Globus pallidus (tissue), 1 donor: ENCODE measurements at places on chromosomes 7 and 10.

DNA sequence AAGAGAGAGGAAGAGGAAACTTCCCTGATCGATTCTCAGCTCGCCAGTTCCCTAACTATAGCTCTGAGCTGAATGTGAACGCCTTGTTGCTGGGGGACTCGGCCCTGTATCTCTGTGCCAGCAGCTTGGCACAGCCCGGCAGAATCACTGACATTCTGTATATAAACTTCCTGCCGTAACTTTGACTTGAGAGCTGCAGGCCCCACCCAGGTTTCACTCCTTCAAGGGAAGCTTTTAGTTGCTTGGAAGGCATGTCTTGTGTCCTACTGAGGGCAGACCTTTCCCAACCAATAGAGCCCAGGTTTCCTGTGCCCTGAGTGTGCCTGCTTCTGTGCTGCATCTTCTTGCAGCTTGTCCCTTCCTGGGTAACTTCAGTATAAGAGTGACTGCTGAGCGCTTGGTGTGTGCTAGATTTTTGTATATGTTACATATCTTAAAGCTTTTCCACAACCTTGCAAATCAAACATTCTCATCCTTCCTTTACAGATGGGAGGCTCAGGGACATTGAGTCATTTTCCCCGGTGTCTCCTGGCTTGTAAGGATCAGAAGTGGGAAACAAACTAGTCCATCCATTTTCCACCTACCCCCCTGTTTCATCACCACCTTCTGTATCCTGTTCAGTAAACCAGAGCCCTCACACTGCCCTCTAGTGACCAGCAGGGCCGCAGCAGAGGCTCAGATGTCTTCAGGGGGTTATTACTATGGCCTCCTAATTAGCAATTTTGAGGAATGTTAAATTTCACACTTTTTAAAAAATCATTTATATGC, 225.2 kb upstream of the PRSS58 start:
- DNase-seq: peak; percentile 37

DNA sequence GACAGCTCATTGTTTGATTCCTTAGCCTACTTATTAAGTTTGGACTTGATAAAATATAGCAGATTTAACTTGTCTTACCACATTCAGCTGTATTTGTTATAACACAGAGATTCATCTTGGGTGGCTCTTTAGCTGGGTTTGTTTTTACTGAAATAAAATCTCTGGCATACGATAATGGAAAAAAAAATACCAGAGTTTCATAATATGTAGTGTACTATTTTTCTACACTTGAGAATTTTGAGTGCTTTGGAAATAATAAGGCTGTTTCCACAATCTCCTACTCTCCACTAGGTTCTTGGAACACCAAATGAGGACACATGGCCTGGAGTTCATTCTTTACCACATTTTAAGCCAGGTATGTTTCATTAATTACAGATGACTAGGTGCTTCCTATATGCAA, 218.6 kb upstream of the FZD1 start:
- no peak for DNase-seq

- no peak for DNase-seq
Observed at GRCh38 chr10:109474812-109475211, 448.5 kb downstream of the XPNPEP1 start.

DNA sequence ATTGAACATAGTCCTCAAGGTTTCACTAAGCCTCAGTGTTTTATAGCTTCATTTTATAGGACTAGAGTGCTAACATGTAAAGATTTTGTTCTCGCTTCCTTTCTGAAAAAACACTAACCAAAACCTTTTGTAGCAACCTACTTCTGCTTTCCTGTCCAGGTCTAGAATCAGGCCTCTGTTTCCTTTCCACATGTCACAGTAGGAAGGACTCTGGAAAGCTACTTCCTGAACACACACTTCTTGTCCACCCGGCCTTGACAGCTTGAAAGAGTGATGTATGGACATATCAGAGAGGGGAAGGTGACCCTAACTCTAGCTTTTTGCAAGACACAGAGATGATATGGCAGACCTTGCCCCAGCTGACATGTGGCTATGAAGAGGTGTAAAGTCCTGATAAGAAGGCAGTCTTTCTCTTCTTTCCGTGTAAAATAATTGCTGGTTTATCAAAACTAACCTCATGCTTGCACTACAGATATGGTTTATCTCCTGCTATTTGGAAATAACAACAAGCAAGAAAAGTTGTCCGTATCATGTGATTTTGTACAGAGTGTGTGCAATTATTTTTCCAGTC, 175.4 kb downstream of the SKAP2 start:
- no peak for DNase-seq

DNA sequence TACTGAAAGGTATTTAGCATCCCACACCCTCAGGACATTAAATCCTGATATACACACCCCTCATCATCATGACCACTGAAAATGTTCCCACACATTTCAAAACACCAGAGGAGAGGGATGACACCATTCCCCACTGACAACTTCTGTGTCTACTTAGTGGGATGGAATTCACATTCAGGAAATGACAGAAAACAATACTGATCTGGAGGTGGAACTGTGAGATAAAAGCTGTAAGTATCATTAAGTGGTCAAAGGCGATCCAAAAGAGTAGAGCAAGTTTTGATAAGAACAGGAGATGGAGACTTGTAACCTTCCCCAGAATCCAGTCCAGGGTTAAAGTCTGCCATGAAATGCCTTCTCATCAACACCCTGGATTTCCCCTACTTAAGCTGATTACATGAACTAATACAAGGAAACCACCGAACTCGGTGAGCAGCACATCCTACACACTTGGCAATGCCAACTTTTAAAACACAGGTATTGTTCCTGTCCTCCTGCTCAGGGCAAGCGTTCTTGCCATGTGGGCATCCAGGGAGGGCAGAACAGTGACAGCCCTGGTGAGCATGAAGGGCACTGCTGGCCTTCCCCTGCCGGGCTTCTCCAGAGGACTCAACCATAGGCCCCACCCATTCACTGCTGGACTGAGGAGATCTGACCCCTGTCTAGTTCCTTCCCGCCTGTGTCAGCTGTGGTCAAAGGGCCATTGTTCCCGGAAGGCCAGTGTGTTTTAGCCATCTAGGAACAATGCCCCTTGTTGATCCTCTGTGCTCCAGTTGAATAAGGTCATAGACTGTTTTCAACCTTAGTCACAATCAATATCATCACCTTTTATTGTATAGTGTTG, 85.0 kb downstream of the SGMS1 start:
- peak; percentile 96 for DNase-seq

DNA sequence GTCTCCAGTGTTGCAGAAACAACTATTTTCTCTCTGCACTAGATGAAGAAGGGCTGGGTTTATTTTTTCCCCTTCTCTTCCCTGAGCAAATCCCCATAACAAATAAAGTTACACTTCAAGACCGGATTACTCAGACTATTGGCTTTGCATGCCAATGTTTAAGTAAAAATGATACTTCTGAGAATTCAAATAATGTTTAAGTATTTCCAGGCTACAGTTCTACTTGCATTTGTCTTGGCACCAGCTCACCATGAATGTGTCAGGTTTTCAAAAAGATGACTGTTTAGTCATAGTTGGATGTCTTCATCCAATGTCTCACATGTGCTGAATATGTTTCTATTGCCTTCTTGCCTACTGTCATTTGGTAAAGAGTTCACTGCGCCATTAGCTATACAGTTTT, 912.6 kb downstream of the GATA3 start:
- DNase-seq: no peak

DNA sequence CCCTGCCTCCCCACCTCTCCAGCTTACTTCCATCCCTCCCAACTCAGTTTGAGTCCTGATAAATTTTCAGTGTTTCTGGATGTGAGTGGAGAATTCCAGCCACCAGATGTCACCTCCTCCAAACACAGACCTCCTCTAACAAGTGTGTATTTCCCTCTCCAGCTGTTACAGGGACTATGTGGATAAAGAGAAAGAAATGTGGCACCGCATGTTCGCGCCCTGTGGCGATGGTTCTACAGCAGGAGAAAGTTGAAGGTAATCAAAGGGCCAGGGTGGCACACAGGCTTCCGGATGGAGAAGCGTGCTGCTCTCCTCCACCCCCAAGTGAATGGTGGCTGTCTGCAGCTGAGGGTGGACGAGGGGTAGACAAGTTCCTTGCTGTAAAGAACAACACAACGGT, 14.7 kb downstream of the FKBP6 start:
- DNase-seq: peak; percentile 41

GRCh38 chr10:33965795-33966581, 631.5 kb upstream of the NRP1 start:
- no peak for DNase-seq

DNA sequence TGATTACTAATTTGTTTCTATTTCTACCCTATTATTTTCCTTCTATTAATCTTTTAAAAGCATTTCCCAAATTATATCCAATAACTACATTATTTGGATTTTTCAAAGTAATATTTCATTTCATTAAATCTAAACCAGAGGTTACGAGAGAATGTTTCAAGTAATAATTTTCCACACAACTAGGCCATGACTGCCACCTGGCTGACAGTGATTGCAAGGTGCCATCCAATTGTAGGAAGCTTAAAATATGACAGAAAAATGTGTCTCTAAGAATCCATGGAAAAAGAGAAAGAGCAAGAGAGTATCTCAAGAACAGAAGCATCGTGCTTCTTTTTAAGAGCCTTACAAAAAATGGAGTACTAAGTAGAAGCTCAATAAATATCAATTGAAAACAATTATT, 48.7 kb downstream of the TPK1 start:
- DNase-seq: no peak

- DNase-seq: peak; percentile 43
Observed at GRCh38 chr7:154338701-154339506, 286.7 kb downstream of the DPP6 start.

- no peak for DNase-seq
Observed at GRCh38 chr10:71250405-71250804, 38.0 kb downstream of the UNC5B start.

DNA sequence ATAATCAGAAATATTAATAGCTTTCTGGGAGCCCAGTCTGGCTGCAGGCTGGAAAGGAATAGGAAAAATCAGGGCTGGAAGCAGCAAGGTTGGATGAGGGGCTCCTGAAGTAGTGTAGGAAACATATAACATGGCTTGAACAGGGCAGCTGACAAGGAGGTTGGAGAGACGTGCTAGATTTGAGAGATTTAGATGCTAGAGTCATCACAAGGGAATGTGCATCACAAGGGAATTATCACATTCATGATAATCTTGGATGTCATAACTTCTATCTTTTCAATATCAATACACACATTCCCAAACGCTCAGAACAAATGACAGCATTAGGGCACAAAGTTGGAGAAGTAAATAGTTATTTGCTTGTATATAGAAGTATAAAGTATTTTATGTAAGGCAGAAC, 120.9 kb upstream of the EGFR start:
- no peak for DNase-seq

DNA sequence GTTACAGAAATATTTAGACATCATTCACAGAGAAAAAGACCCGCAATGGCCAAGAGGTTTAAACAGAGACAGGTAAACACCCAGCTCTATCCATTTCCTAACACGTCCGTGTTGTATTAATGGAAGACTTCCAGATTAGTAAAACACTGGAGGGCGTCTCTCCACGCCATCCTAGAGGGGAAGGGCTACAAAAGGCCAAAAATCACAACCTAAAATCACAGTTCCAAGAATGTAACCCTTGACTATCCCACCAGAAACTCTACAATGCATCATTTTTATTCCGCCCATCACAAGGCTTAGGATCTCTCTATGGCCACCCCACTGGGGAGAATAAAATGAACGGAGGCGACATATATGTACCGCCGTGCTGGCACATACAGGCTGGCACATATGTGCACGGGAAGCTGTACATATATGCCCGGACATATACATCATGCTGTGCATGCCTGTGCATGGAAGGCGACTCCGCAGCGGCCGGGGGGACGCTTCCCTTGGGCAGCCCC, 734 bp downstream of the PCLO start:
- DNase-seq: no peak

GRCh38 chr7:149367418-149368180, 93.3 kb downstream of the ZNF777 start:
- no peak for DNase-seq

DNA sequence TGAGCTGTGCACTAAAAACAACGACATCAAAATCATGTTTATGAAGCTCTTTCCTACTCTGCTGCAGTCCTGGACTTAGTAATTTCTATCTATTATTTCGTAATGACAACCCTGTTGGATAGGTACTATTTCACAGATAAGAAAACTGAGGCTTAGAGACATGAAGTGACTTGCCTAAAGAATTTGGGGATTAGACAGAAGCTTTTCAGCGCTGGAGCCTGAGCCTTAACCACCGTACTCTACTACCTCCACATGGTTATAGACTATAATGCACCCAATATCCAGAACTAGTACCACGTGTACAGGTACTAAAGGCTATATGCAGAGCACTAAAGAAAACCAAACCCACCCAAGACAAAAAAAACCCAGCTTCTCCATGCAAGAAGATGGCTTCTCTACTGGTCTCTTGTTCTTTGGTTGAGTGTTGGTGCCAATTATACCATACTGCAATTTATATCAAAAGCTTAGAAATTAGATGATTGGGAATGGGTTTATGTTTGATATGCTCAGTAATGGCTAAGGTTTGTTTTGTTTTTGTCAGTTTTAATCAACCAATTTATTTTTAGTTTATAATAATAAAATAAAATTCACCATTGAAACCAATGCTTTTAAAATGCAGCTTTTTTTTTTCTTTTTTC, 6.5 kb upstream of the SNX10 start:
- no peak for DNase-seq

GRCh38 chr10:69861251-69862240, 59.8 kb downstream of the COL13A1 start:
- no peak for DNase-seq

DNA sequence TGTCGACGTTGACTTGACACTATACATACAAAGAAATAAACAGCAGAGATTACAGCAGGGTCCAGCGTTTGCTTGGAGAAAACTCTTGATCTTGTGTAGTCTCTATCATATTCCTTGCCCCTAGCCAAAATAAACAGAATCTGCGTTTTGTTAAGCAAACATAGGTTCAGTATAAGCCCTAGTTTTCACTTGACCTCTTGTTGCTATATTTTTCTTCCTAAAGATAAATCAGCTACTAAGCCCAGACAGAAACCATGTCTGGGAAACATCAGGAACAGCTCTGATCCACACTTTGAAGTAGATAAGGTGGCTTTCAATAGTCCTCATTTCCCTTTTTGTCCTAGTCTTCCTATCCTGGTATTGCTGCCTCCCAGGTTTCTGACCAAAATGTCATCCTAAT, 328.2 kb upstream of the MAGI2 start:
- DNase-seq: no peak
